Activated naive CD4-positive, alpha-beta T cell treated with anti-CD3 and anti-CD28 coated beads, Interleukin-2, amount 10 ng/mL, durations not matched to agents 7 days and 5 days (primary cell): ENCODE measurements at places on chromosomes 11 and 22.
A peak's percentile ranks its signal among the peaks of the same experiment; 100 is the strongest.

DNA sequence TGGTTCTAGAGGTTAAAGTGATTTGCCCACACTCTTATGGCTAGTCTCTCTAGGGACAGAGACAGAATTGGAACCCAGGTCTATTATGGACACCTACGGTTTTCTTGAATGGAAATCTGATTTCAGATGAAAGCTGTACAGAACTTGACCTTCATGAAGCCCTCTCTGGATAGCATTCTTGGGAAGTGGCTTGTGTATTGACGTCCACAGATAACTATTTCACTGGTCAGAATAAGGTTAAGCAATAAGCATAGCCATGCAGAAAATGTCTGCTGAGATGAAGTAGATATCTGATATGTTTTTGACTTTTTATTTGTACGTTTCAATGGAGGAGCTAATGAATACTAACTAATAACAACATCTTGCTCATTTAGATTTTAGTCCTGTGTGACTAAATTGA, 1.1 kb downstream of the TLCD5 start:
- peaks cover 17% of the 10 kb centered on the region for H3K4me1 ChIP-seq
- no peak overlapping the region for H3K4me3 ChIP-seq
- no peak for DNase-seq

DNA sequence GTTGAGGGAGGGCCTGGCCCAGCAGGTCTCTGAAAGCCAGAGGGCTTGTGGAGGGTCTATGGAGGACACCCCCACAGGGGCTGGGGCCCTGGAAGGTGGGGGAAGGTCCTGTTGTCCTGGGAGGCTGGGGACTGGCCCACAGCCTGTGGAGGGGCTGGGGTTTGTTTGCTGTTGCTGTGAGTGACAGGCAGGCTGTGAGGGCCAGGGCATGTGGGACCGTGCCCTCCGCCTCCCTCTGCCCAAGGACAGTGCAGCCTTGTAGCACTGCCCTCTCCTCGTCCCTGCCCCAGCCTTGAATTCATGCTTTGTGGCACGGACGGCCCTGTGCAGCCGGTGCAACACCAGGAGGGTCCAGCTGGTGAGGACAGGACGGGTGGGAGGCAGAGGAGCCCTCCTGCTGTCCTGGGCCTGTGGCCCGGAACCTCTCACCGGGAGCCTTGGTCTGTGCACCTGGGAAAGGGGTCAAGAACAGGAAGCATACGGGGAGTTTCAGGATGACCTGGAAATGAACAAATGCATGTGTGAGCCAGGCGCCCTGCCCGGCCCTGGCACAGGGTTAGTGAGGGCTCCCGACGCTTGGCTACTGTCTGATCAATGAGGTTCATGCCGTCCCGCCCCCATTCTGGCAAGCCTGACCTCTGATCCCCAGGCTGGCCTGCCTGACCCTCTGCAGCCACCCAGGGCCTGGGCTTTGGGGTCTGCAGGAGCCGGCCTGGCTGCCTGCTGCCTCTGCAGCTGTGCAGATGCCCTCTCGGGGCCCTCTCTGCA, 37.4 kb upstream of the PRODH start:
- H3K4me1 ChIP-seq: peaks cover 4% of the 10 kb centered on the region
- H3K36me3 ChIP-seq: no peaks in the 10 kb centered on the region
- H3K27ac ChIP-seq: no peak overlapping the region
- H3K27me3 ChIP-seq: peaks cover 43% of the 10 kb centered on the region

DNA sequence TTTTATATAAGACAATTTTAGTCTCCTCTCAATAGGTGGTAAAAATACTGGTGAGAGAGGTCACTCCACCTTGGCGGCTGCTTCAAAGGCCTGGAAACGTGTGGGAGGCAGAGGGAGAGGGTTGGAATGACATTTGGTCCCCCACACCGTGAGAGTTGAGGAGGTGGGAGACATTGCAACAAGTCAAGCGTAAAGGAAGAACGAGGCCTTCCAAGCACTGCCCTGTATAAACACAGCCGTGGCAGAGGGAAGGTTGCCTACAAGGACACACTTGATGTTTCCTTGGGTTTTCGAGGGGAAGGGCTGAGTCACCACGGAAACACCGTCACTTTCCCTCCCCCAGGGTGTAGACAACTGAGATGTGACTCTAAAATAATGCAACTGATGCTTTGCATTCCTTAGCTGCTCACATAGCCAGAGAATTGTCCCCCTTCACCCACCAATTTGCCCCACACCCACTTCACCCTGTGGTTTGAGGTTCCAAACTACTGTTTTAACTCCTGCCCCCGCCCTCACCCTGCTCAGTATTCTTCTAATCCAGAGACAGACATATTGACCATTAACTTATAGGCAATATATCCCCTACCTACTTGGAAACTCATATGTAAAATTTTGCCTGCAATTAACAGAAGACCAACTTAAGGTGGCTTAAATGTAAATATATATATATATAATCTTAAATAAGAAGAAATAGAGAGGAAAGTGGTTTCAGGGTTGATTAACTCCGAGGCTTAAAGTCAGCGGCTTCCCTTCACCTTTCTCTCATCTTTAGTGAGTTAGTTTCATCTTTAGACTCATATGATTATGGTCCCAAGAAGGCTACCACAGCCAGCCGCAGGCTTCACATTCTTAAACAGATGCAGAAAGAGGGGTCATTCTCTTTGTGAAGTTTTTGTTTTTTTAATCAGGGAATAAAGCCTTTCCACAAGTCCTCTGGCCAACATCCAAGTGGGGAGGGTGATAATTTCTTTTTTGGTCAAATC, 54.1 kb upstream of the BDNF start:
- no peaks in the 10 kb centered on the region for H3K4me1 ChIP-seq
- no peaks in the 10 kb centered on the region for H3K27me3 ChIP-seq
- no peaks in the 10 kb centered on the region for H3K36me3 ChIP-seq
- no peak overlapping the region for H3K4me3 ChIP-seq

- DNase-seq: no peak
- H3K36me3 ChIP-seq: no peaks in the 10 kb centered on the region
- peaks cover 19% of the 10 kb centered on the region for H3K4me1 ChIP-seq
- H3K4me3 ChIP-seq: no peak overlapping the region
- H3K27me3 ChIP-seq: peaks cover 87% of the 10 kb centered on the region
These were observed 14.8 kb upstream of the MFNG start for GRCh38 chr22:37500745-37501609.

GRCh38 chr22:31695423-31695822, 33.4 kb upstream of the PISD start:
- H3K36me3 ChIP-seq: peaks cover 43% of the 10 kb centered on the region
- no peak overlapping the region for H3K27ac ChIP-seq
- H3K4me3 ChIP-seq: no peak overlapping the region
- peaks cover 38% of the 10 kb centered on the region for H3K4me1 ChIP-seq
- H3K27me3 ChIP-seq: no peaks in the 10 kb centered on the region

GRCh38 chr11:79419120-79419519, 21.7 kb downstream of the TENM4 start:
- no peak for DNase-seq
- H3K27me3 ChIP-seq: no peaks in the 10 kb centered on the region
- H3K27ac ChIP-seq: no peak overlapping the region
- H3K4me3 ChIP-seq: no peak overlapping the region
- no peaks in the 10 kb centered on the region for H3K36me3 ChIP-seq

GRCh38 chr22:48884324-48884723, 943.3 kb downstream of the BRD1 start:
- no peak overlapping the region for H3K4me3 ChIP-seq
- peak; percentile 16 for DNase-seq
- no peaks in the 10 kb centered on the region for H3K36me3 ChIP-seq

- DNase-seq: no peak
- no peaks in the 10 kb centered on the region for H3K36me3 ChIP-seq
- H3K27ac ChIP-seq: no peak overlapping the region
- H3K4me1 ChIP-seq: no peaks in the 10 kb centered on the region
- no peak overlapping the region for H3K4me3 ChIP-seq
These were observed 91.0 kb downstream of the IGLL5 start for GRCh38 chr22:22978637-22979036.

DNA sequence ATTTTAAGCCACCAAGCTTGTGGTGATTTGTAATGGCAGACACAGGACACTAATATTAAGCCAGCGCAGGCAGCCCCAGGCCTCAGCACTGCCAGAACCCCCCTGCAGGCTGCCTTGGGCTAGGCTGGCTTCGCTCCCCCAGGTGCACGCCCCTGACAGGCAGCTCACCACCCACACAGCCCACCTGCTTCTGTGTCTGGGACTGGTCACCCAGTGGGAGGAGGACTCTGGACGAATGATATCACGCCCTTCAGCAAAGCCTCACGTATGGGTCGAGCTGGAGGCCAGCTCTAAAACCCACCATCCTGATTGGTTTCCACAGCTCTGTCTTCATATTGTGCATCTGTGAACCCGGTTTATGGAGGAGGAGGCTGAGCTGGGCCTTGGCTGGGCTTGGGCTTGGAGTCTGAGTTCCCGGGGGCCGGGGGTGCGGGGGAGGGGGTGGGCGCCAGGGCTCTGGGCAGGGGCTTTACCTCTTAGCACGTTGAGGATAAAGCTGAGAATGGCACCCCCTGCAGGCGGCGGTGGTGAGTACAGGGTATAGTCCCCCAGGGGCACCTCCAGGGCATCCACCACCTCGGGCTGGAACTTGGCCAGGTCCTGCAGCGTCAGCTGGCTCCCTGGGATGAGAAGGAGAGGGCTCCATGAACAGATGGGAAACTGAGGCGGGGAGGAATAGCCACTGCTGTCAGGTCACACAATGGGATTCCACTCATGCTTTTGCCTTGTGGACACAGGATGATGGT, 13.8 kb downstream of the GGT5 start:
- no peaks in the 10 kb centered on the region for H3K36me3 ChIP-seq
- H3K27me3 ChIP-seq: peaks cover 10% of the 10 kb centered on the region
- H3K4me1 ChIP-seq: peaks cover 4% of the 10 kb centered on the region

GRCh38 chr11:102010776-102011494, 36.3 kb upstream of the CFAP300 start:
- no peak overlapping the region for H3K27ac ChIP-seq
- peaks cover 21% of the 10 kb centered on the region for H3K27me3 ChIP-seq
- H3K4me3 ChIP-seq: no peak overlapping the region
- no peak for DNase-seq

DNA sequence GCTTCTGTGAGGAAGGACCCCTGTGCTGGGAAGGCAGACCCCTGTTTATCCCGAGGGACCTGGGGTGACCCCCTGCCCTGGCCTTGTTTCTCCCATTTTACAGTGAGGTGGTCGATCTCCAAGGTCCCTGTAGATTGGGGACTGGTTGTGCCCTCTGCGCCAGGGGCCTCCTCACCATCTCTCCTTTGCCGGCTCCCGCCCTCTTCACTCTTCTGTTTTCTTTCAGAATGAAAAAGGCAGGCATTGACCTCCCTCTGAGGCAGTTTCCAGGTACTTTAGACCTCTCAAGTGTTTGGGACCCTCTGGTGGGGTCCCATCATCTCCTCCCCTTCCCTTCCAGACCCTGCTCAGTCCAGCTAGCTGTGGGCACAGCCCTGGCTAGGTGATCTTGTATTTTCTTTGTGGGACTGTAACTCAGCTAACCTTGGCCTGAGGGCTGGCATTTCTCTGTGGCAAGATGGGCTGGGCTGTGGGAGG, 1.5 kb downstream of the SERPINH1 start:
- no peak for DNase-seq
- peaks cover 8% of the 10 kb centered on the region for H3K27me3 ChIP-seq
- peak overlapping the region; percentile 93 for H3K27ac ChIP-seq
- peaks cover 4% of the 10 kb centered on the region for H3K36me3 ChIP-seq
- H3K4me1 ChIP-seq: peaks cover 42% of the 10 kb centered on the region

- H3K4me1 ChIP-seq: peaks cover 30% of the 10 kb centered on the region
- peaks cover 7% of the 10 kb centered on the region for H3K36me3 ChIP-seq
- no peaks in the 10 kb centered on the region for H3K27me3 ChIP-seq
- H3K27ac ChIP-seq: no peak overlapping the region
- DNase-seq: no peak
These were observed 70.5 kb downstream of the NARS2 start for GRCh38 chr11:78504181-78504580.

- H3K4me1 ChIP-seq: peaks cover 2% of the 10 kb centered on the region
- no peaks in the 10 kb centered on the region for H3K27me3 ChIP-seq
- H3K27ac ChIP-seq: no peak overlapping the region
- H3K36me3 ChIP-seq: peaks cover 9% of the 10 kb centered on the region
- no peak overlapping the region for H3K4me3 ChIP-seq
- DNase-seq: no peak
These were observed 27.7 kb downstream of the ALG9 start for GRCh38 chr11:111843661-111844060.

- H3K4me1 ChIP-seq: peaks cover 25% of the 10 kb centered on the region
- no peaks in the 10 kb centered on the region for H3K36me3 ChIP-seq
- no peak overlapping the region for H3K4me3 ChIP-seq
- H3K27ac ChIP-seq: no peak overlapping the region
- peaks cover 10% of the 10 kb centered on the region for H3K27me3 ChIP-seq
- DNase-seq: no peak
These were observed 14.6 kb downstream of the NAV2 start for GRCh38 chr11:19727246-19727645.

DNA sequence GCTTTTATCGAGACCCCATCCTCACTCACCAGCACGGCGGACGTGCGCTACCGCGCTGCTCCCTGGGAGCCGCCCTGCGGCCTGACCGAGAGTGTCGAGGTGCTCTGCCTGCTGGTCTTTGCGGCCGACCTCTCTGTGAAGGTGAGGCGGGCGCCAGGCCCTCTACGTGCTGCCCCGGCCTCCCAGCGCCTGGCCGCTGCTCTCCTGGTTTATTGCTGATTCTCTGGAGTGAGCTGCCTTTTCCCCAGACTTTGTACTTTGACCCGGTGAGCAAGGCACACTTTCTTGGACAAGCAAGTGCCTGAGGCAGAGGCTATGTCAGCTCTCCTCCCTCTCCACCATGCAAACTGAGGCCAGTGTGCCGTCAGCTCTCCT, 6.5 kb downstream of the TPCN2 start:
- no peak overlapping the region for H3K4me3 ChIP-seq
- peaks cover 20% of the 10 kb centered on the region for H3K4me1 ChIP-seq
- peaks cover 5% of the 10 kb centered on the region for H3K36me3 ChIP-seq
- no peak overlapping the region for H3K27ac ChIP-seq

GRCh38 chr11:69554849-69555248, 73.4 kb downstream of the LINC01488 start:
- H3K4me3 ChIP-seq: no peak overlapping the region
- no peak for DNase-seq
- H3K27me3 ChIP-seq: peaks cover 40% of the 10 kb centered on the region

- peak; percentile 77 for DNase-seq
- no peaks in the 10 kb centered on the region for H3K27me3 ChIP-seq
- peaks cover 100% of the 10 kb centered on the region for H3K4me1 ChIP-seq
- peak overlapping the region; percentile 87 for H3K4me3 ChIP-seq
- H3K27ac ChIP-seq: peak overlapping the region; percentile 99
- peaks cover 95% of the 10 kb centered on the region for H3K36me3 ChIP-seq
These were observed 55.7 kb downstream of the MYH9 start for GRCh38 chr22:36331912-36332622.

DNA sequence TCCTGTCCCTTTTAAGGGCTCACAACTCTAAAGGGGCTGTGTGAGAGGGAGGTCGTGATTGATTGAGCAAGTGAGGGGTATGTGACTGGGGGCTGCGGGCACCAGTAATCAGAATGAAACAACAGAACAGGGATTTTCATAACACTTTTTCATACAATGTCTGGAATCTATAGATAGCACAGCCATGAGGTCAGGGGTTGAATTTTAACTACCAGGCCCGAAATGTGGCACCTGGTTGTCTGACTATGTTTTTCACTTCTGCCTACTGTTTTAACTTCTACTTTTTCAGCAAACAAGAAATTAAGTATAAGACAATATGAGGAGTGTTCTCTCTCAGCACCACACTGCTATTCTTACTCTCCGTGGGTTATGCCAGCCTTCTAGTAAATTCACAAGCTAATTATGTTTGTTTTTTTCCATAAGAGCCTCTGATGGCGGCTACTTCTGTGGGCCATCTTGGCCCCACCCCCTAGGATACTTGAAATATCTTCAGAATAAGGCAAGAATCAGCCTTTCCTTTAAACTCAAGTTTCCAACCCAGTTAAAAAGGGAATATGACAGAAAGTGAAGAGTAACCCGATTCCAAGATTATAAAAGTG, 552.8 kb upstream of the CHORDC1 start:
- no peak overlapping the region for H3K27ac ChIP-seq
- H3K27me3 ChIP-seq: no peaks in the 10 kb centered on the region
- DNase-seq: no peak
- H3K4me3 ChIP-seq: no peak overlapping the region
